ENCODE measurements at places on chromosomes 16 and 17.

- DNase-seq = peak; percentile 29
These were observed 29.3 kb downstream of the MAPT start for GRCh38 chr17:45923511-45924268.

GRCh38 chr16:9139965-9140364 lies 48.5 kb downstream of the HAPSTR1 start:
- peak; percentile 13 for DNase-seq

DNA sequence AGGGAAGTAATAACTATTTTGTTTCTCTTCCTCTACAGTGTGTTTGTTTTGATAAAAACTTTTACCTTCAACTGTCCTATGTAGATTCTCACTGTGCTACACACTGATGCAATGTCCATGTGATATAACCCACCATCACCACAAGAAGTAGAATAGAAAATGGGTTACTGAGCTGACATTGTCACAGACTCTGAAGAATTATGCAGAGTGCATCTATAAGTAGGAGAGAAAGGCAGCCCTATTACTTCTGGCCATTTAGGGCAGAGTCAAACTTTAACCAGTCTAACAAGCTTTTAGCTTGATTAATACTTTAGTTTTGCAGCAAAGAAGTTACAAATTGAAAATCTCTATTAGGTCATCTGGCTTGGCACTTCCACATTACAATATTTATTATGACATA lies 354.0 kb upstream of the CDH8 start:
- DNase-seq = no peak

GRCh38 chr17:34780438-34780837 lies 180.8 kb downstream of the CCT6B start:
- no peak for DNase-seq

DNA sequence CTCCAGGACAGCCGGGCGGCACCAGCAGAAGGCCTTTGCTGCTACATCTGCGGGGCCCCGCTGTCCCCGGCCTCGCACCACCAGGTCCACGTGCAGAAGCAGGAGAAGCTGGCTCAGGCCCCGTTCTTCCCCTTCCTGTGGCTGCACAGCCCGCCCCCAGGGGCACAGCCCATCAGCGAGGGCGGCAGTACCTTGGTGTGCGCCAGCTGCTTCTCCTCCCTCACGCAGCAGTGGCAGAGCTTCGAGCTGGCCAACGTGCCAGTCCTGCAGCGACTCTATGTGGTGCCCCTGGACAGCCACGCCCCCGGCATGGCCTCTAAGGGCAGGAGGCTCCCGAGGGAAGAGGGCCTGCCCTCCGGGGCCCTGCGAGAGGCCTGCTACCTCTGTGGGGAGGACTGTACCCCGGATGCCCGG lies 58.3 kb upstream of the CIBAR2 start:
- no peak for DNase-seq

DNA sequence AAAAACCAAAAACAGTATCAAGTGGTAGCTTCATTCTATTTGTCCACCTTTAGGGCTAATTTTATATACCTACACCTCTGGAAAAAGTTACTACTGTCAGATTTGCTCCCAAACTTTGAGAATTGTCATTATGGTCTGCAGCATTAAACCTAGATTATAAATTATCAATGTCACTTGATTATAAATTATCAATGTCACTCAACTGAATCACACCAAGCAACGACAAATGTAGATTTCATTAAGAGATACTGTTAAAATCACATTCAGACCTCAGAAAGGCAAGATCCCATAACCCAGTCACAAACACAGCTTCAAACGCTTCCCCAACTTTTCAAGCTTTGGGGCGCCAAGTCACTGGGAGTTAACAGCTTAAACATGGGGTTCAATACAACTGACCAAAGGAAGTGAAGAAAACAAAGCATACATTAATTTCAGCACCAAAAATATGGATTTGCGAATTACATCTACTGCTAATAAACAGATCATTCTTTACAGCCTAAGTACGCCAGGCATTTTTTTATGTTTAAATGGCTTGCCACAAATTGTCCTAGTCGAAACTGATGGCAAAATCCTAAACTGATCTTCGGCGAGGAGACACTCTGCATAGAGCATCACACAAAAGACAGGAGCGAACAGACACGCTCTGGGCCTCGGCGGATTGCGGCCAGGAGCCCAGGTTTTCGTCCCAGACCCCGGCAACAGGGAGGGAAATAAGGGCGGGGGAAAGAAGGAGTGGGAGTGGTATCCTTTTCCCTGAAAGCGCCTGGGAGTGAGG lies 981 bp downstream of the GLG1 start:
- no peak for DNase-seq

DNA sequence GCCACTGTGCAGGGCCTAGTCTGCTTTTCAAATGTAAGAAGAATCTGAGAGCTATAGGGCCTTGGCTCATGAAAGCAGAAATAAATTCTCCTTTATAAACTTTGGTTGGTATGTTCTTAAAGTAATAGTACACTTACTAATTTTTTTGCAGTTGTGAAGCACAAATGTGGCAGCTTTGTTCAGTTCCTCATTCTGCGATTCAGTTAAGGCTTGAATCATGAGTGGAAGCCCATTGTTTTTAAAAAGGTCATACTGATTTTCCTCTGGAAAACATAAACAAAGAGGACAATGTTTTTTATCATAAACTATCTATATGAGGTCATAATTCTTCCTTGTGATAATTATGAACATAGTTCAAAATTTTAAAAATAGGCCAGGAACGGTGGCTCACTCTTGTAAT lies 23.6 kb upstream of the DYNC1LI2 start:
- DNase-seq = no peak

All from AML-193 (cell line).